ENCODE measurements at places on chromosomes 16 and 17. TPM values are rescaled to one million over a fixed set of nuclear protein-coding genes. Genes with fewer than 3 reads are reported as not detected.

Gene SALL1
- not detected for total RNA-seq

Gene SYCE1L
- 0.15 TPM for total RNA-seq

Gene ITGB4
- under 0.01 TPM for total RNA-seq

Gene PSME3IP1
- total RNA-seq = 69.8 TPM

Gene P2RX1
- not detected for total RNA-seq

Gene UNC45B
- total RNA-seq = not detected

Gene ZNF469
- under 0.01 TPM for total RNA-seq

Gene STUB1
- 122 TPM for total RNA-seq

Gene OTOP2
- total RNA-seq = not detected

Gene TXNL4B
- total RNA-seq = 8.0 TPM

Gene IRF8
- not detected for total RNA-seq

Gene CCL22
- total RNA-seq = not detected

Gene IGF2BP1
- total RNA-seq = not detected

Gene ABCA3
- 0.31 TPM for total RNA-seq

Data from melanocyte of skin (primary cell).